ENCODE measurements at places on chromosomes 4 and X. TPM values are rescaled to one million over a fixed set of nuclear protein-coding genes. Genes with fewer than 3 reads are reported as not detected.

The HTRA3 gene
- 25.8 TPM for total RNA-seq

The YY2 gene
- 2.5 TPM for total RNA-seq

The CSN2 gene
- not detected for total RNA-seq

The RIPPLY1 gene
- total RNA-seq: not detected

The MAGEE2 gene
- not detected for total RNA-seq

The RHOXF1 gene
- not detected for total RNA-seq

The ERAS gene
- not detected for total RNA-seq

The RUFY3 gene
- 75.1 TPM for total RNA-seq

The TMEM156 gene
- 0.20 TPM for total RNA-seq

The SORBS2 gene
- 15.0 TPM for total RNA-seq

The EREG gene
- total RNA-seq: 23.4 TPM

The GEMIN8 gene
- 12.8 TPM for total RNA-seq

The CCDC110 gene
- 1.4 TPM for total RNA-seq

The NRK gene
- total RNA-seq: 36.1 TPM

The EDA gene
- total RNA-seq: 7.6 TPM

The USP27X gene
- 3.1 TPM for total RNA-seq

The SUPT20HL1 gene
- not detected for total RNA-seq

The MAOA gene
- total RNA-seq: 11.6 TPM

The TMEM271 gene
- total RNA-seq: 0.30 TPM
